Stimulated activated CD8-positive, alpha-beta memory T cell treated with anti-CD3 and anti-CD28 coated beads, Interleukin-15, amount 100 ng/mL, for 4 hours (primary cell): ENCODE measurements at places on chromosomes 11 and 22.

DNA sequence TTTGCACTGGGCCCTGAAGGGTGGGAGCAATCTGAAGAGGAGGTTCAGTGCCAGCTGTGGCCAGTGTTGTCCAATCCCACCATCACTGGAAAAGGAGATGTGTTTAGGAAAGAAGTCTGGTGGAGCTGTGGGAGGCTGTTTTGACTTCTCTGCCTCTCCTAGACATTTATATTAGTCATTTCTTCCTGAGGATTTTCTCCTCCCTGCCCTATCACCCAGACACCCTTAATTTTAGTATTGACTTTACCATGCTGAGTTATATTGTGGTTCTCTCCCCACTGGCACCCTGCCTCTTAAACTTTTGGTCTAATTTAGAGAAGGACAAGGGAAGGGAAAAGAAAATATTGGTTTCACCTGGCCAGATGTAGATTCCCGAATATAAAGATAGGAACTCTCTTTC, 159.1 kb downstream of the WNT11 start:
- no peak for DNase-seq

- DNase-seq: no peak
Measured at GRCh38 chr11:111729831-111730311, 36.3 kb downstream of the PPP2R1B start.

GRCh38 chr11:100824041-100824809, 137.1 kb downstream of the ARHGAP42 start:
- no peak for DNase-seq

DNA sequence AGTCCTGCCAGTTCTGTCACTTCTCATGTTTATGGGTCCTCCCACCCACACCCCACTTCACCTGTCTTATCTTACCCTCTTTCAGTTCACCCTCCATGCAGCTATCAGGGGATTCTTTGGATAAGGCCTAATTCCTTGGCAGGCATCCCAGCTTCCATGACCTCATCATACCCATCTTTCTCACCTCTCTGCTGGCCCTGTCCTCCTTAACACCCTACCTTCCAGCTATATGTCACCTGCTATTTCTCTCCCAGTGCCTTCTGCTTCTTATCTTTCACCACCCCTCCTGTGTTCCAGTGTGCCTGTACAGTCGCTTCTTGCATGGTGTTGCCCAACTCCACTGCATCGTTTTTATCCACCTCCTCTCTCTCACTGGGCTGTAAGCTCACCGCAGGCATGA, 28.3 kb downstream of the SNU13 start:
- no peak for DNase-seq

GRCh38 chr11:35590412-35590811, 27.8 kb upstream of the FJX1 start:
- DNase-seq: no peak

DNA sequence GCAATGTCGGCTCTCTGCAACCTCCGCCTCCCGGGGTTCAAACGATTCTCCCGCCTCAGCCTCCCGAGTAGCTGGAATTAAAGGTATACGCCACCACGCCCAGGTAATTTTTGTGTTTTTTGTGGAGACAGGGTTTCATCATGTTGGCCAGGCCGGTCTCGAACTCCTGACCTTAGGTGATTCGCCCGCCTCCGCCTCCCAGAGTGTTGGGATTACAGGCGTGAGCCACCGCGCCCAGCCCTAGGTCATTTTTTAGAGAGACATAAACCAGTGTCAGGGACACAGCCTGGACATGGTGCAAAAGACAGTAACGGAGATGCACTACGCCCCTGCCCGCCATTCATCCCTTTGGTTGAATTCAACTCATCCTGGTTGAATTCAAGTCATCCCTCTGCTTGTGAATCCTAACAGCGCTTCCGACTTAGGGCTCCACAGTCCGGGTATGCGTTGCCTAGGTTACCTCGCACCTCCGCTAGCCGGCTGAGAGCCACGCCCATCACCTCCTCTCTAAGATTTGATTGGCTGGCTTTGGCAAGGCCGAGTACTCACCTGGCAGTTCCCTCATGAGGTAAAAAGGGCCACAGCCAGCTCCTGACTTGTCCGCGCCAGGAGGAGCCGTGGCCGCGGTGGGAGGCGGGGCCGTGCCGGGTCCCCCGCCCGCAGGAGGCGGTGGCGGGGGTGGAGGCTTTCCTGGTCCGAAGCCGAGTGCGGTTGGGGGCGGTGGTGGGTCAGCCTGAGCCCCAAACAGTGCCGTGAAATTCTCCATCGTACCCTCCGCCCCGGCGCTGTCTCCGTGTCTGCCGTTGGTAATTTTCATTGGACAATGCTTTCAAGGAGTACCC, at the start of gene MED19:
Gene MED19 (minus strand): TSS at position 802 of the 842 bp plus-strand sequence. CDS start 36 bp downstream, at position 766.
- DNase-seq: peak; percentile 43

- no peak for DNase-seq
Measured at GRCh38 chr11:134466156-134466555, 54.1 kb upstream of the B3GAT1 start.

DNA sequence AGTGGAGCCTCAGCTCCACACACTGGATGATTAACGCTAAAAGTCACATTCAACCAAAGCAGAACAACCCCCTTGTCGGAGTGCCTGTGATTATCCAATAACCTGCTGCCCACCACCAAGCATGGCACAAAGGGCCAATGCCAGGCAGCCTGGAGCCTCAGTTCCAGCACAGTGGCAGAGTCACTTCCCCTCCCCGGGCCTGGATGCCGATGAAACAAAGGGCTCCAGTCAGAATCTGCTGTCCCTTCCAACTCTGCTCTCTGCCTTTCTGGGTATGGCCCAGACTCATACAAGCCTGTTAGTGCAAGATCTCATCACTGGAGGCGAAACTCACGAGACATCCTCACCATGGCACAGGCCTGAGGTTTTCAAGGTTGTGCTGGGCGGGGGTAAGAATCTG, 52.1 kb downstream of the CLTCL1 start:
- DNase-seq: no peak

GRCh38 chr22:23791738-23792645, 5.2 kb downstream of the SMARCB1 start:
- DNase-seq: no peak

DNA sequence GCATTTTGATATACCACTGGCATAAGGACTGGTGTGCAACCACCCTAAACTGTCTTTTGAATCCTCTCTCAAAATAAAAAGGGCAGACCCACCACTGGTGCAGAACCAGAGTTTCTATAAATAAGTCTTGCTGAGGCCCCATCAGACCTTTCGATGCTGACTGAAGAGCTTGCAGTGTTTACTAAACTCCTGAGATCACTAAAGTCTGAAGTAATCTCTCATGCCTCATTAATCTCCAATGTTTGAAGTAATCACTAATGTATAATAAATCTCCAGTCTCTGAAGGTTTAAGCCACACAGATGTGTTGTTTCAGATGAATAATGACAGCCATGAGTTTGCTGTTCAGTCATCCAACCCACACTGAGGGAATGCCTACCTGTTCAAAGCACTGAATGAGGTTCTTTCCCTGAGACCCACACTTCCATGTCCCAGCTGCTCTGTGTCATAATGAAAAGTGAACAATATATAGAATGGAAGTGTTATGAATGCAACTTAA, 50.6 kb upstream of the DEUP1 start:
- DNase-seq: no peak

GRCh38 chr11:72867970-72868369, 53.8 kb downstream of the ATG16L2 start:
- no peak for DNase-seq

GRCh38 chr22:40006641-40007040, 11.9 kb downstream of the FAM83F start:
- DNase-seq: no peak

DNA sequence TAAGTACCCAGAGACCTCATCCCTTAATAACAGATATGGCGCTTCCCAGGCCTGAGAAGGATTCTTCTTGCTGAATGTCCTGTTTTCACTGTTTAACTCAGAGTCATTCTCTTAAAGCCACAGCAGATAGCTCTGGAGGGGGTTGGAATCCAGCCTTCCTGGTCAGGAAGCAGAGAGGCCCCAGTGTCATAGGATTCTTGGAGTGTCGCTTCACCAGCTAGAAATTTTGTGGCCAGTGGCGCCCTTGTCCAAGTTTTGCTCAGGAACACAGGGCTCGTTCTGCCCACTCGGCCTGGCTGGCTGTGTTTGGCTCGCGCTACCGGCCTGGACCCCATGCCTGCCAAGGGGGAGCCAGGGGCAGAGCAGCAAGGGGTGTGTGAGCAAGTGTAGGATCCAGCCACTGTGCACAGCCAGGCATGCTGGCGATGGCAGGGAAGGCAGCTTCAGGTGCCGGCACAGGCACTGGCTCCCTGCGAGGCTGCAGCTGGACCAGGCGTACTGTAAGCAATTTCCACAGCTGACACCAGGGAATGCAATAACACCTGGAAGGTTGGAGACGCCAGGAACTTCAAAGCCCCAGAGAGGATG, 214.8 kb upstream of the SESN3 start:
- no peak for DNase-seq

DNA sequence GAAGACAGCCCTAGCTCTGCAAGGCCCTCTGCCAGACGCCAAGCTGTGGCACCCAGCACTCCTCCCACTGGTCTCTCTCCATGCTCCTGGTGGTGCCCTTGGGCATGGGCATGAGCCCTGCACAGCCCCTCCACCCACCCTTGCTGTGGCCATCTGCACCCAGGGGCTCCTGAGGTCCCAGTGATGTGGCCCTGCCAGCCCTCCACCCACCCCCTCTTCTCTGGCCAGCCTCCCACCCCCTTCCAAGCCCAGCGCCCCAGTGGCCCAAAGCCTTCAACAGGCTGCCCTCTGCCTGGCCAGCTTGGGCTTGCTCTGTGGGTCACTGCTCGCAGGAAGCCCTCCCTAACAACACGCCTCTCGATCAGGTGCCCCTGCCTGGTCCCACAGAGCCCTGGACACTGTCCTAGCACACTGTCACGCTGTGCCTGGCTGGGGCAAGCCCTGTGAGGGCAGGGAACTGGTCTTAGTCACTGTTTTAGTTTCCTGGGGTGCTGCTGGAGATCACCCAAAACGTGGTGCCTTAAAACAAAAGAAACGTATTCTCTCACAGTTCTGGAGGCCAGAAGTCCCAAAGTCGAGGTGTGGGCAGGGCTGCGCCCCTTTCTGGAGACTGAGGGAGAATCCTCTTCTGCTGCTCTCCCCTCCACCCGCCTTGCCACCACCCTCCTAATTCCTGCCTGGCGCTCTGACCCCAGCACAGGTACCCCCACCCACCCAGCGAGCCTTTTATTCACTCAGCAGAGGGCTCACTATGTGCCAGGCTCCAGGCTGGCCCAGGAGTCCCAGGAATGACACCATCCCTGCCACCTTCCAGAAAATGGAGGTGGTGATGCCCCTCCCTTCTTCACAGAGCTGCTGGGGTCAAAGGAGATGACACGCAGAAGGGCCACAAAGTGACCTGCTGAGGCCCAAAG, 14.7 kb downstream of the SULT4A1 start:
- DNase-seq: no peak

DNA sequence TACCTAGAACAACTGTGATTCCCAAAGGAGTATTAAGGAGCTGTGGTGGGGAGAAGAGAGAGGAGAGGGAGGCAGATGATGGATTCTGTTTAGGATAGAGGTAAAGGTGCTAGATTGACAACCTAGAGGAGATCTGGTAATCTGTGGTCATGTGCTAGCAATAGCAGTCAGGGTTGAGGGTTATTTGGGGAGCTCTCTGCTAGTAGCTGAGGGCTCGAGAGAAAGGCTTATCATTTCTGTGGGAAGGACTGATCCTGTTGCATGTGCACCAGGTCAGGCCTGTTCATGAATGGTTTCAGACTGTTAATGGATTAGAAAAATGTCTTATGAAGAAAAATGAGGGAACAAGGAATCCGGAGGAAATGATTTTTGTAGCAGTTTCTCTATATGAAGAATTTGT, 63.2 kb downstream of the MTMR3 start:
- no peak for DNase-seq

GRCh38 chr11:61075891-61076290, 26.4 kb upstream of the CD5 start:
- DNase-seq: no peak

DNA sequence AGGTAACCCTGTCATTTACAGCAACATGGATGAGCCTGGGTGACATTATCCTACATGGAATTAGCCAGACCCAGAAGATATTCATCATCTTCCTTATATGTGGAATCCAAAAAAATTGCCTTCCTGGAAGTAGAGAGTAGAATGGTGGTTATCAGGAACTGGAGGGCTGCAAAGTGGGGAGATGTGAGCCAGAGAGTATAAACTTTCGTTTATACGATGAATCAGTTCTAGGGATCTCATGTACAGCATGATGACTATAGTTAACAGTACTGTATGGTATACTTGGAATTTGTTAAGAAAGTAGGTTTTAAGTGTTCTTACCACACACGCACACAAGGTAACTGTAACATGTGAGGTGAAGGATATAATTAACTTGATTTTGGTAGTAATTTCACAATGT, 79.1 kb downstream of the TBC1D22A start:
- no peak for DNase-seq

GRCh38 chr22:27159716-27160295, 502.4 kb downstream of the MIAT start:
- DNase-seq: no peak

DNA sequence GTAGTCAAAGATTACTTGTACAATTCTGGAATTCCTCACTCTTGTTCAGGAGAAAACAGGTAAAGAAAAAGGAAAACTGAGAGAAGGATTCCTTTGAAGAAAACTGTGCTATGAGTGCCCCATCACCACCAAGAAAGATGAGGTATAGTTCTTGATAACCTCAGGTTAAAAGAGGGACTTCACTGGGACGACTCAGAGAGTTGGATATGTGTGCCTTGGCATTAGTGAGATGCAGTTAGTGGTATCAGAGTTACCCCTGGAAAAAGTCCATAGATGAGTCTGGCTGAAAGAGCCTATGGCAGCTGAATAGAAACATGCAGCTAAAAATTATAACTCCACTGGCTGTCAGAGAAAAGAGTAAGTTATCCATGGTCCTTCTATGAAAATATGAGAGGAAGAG, 28.8 kb downstream of the LPXN start:
- no peak for DNase-seq

DNA sequence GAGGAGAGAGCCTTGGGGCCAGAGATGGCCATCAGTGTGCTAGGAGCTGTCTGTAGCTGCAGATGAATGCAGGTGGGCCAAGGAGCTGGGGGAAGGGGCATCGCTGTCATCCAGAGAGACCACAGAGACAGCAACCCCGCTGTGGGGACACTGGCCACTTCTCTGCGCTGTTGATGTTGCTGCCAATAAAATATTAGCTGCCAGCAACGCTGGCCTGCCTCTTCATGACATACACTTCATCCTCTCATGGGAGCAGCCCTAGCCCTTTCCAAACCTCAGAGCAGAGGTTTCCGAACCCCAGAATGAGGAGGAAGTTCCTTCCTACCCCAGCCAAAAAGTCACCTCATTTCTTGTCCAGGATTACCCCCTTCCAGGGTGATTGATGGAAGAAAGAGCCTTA, 106.2 kb downstream of the PARVA start:
- no peak for DNase-seq

DNA sequence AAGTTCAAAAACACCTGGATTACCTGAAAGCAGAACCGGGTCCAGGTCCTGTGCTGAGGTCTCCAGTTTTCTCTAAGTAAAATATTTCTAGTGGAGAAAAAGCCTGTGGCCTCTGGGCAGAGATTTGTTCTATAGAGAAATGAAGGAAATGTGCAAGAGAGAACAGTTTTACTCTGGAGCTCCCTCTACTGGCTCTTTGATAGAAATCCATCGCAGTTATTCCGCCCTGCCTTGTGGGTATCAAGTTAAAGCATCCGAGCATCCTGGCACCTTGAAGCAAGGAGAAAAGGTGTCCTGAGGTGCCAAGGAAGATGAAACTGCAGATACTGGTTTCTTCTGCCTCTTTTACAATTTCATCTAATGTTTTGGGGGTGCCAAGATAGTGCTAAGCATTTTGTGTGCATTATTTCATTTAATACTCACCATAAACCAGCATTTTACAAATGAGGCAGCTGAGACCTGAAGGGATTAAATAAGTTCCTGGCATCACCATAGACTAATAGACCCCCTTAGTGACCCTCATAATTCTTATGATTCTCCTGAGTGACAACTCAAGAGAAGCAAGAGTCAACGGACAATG, 113.1 kb upstream of the HSD17B12 start:
- DNase-seq: no peak
